ENCODE measurements at places on chromosomes 11 and 22. TPM values are rescaled to one million over a fixed set of nuclear protein-coding genes. Genes with fewer than 3 reads are reported as not detected.

DNA sequence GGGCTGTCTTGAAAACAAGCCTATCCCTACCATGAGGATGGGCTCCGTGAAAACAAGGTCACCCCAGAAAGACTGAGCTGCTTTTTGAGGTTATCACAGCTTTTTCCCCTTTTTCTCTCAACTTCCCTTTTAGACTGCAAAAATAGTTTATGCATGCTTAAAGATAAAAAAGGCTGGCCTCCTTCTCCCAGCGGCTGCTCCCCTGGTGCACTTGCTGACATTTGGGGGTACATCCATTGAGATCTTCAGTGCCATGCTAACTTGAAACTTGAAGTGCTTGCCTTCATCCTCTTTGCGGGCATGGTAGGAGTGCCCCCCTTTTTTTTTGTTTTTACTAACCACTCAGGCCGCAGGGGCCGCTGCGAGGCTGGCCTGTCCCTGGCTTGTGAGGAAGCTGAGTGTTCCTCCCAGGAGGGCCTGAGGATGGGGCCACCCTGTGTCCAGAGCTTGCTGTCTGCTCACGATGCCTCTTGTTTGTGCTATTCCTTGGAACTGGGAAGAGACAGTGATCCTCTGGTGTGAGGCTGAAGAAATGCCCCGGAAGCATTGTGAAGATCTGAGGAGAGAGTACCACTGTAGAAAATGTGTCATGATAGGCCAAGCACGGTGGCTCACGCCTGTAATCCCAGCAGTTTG is 2.2 kb downstream of the TANGO2 start:
- no peak for DNase-seq

The ALDH3B2 gene
- total RNA-seq: not detected

- no peak for DNase-seq
These were observed 38.5 kb downstream of the C11orf58 start for GRCh38 chr11:16776711-16777612.

The MS4A12 gene
- not detected for total RNA-seq

The OSM gene
- total RNA-seq: not detected

The TPBGL gene
- total RNA-seq: 0.12 TPM

The TBC1D22A gene
- 20.9 TPM for total RNA-seq

DNA sequence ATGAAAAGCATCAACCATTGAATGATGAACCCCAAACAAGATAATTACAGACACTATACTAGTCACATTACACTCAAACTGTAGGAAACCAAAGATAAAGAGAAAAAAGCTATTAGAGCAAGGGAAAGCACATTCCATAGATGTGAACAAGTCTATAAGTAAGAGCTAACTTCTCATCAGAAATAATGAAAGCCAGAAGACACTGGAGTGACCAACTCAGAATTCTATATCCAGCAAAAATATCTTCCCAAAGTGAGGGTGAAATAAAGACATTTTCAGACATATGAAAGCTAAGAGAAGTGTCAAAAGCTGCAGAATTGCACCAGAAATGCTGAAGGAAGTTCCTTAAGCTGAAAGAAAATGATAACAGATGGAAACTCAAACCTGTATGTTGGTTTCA is 17.3 kb downstream of the FCHSD2 start:
- no peak for DNase-seq

The OR6A2 gene
- 0.22 TPM for total RNA-seq

DNA sequence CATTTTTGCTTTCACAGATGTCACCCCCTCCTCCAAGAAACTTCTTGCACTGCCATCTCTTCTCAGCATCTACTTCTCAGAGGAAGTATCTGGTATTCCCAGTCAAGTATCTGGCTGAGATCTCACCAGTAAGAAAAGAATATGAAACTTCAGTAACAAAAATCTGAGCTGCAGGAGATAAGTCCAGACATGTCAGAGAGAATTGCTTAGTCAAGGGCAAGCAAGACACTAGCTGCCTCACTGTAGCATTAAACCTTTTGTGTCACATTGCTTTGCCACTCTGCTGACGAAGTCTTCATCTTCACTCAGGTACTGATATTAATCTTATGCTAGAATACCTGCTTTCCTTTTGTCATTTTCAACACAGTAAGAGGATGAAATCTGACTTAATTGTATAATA is 70.6 kb upstream of the ZC3H12C start:
- no peak for DNase-seq

The CRYAB gene
- total RNA-seq: not detected

Measured in HCT116 (cell line).